ENCODE measurements at places on chromosomes 1 and 21.

GRCh38 chr1:2091611-2092604, 41.7 kb downstream of the PRKCZ start:
- DNase-seq: peak; percentile 40

GRCh38 chr1:203648276-203648675, 21.6 kb downstream of the ATP2B4 start:
- peak; percentile 45 for DNase-seq

DNA sequence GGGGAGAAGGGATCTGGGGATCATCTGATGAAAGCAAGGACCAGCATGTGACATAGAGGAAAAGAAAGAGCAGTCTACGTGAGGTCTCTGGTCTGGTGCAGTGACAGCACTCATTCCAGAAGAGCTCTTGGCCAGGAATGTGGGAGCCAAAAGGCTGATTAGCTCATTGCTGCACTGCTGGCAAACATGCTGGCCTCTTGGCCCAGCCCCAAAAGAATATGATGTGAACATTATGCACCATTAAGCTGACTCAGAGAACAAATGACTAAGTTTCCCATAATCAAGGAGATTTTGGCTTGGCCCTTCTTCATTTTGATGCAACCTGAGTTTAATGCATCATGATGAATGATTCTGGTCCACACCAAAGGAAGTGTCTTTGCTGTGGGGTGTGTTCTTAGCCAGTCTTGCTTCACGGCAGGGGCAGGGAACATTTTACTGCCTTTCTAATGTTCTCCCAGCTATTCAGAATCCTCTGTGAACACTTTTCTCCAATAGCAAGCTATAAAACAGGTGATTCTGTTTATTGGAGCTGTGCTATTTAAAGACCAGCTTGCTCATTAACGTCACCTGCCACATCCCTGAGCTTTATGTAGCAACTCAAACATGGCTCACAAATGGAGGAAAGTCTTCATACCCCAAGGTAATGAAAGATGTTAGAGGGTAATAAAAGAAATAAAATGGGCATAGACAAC, 55.1 kb downstream of the PCBP3 start:
- DNase-seq: no peak

DNA sequence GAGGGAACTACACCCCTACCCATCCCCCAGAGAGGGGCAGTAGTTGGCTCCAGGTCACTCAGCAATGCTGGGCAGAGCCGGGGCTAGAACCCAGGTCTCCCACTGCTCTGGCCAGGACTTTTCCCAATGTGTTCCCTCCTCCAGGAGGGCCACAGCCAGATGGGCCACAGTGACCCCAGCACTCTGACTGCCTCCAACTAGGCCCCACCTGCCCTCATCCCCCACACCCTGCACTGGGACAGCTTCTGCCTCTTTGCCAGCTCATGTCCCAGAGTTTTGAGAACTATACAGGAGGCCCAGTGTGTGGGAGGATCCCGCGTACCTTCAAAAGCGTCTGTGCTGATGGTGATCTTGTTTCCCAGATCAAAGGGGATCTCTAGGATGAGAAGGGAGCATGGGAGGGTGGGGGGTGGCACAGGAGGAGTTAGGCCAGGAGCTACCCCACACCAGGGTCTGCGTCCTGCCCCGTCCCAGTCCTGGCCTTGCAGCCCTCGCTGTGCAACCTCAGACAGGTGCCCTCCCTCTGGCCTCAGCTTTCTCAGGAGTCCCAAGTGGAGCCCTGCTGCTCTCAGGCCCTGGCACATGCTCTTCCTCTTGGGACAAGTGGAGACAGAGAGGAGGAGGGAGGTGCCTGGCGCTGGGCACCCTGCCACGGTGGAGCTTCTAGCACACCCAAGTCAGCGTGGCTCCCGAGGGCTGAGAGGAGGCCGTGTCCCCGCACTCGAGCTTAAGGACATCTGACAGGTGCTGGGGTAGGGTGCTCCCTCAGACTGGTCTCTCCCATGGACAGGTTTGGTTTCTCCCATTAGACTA, 22.0 kb downstream of the MYOM3 start:
- no peak for DNase-seq

DNA sequence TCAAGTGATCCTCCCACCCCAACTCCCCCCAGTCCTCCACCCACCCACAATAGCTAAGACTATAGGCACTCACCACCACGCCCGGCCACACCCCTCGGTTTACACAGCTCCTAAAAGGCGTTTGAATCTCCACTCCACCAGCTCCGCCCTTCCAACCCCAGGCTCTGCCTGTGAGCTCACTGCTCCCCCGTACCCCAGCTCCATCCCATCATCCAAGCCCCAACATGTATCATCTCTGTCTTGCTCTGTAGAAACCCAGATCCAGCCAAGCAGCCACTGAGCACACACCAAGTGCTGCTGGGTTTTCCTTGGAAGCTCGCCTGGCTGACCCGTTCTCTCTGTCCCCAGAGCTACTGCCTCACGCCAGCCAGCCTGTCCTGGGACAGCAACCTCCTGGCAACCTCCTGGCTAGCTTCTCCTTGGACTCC, 12.0 kb upstream of the S100A2 start:
- DNase-seq: no peak

GRCh38 chr21:36753556-36753955, 54.6 kb downstream of the SIM2 start:
- no peak for DNase-seq

DNA sequence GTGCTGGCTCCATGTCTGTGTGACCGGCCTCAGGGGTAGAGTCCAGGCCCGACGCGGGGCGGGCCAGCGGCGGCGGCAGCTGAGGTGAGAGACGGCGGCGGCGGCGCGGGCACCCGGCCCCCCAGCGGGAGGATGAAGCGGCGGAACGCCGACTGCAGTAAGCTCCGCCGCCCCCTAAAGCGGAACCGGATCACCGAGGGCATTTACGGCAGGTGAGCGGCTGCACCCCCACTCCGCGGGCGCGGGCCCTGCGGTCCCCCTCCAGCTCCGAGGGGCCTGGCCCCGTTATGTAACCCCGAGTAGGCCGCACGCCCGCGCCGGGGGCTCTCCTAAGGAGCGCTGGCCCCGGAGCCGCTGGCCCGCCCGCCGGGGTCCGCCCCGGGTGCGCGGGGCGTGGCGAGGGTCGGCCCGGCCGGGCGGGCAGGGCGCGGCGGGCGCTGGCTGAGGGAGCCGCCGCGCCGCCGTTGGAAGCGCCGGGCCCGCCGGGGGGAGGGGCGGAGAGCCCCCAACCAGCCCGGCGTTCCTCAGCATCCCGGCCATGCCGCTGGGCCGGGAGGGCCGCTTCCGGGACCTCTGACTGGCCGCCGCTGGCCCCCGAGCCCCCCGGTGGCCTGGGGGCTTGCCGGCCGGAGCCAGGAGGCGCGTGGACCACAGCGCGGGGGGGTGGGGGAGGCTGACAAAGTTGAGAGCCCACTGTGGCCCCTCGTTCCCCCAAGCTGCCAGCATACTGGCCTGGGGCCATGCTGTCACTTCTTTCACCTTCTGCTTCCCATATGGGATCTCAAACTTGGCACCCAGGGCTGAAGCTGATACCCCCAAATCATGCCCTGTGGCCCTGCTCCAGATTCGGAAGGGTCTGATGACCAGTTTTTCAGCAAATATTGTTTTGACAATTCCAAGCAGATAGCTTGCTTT, 527 bp downstream of the MACO1 start:
- DNase-seq: no peak

- DNase-seq: no peak
These were observed 152.3 kb downstream of the FCRL5 start for GRCh38 chr1:157399984-157400382.

DNA sequence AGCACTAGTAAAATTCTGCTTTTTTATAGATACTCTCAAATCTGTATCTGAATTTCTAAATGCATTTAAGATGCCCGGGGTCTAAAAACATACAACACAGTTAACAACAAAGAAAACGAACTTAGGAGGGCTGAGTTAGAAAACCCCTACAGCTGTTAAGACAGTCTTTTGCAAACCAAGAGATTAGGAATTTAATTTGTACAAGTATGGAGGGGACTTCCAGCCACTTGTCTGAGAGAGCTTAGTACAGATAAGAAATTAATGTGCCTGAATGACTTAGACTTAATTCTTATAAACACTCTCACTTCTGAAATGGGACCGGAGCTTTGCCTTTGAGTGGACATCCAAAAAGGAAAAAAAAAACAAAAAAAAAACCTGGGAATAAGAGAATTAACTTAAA, 61.6 kb downstream of the SMYD3 start:
- no peak for DNase-seq

- no peak for DNase-seq
These were observed 36.7 kb downstream of the RRP1 start for GRCh38 chr21:43825936-43826622.

DNA sequence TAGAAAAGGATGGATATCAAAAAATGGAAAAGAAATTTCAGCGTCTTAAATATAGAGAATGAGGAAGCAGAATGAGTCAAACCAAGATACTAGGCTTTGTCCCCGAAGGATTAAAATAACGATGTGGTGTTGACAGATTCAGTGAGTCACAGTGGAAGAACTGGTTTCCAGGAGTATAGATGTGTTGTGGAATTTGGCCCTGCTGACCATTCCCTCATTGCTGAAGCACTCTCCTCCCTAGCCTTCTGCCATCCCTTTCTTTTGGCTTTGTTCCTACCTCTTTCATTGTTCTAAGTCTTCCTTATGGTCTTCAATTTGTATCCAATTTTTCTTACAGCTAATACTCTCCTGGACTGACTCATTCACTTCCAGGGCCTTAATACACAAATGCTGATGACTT, 23.1 kb upstream of the USP25 start:
- DNase-seq: no peak

GRCh38 chr1:111736548-111737215, 2.5 kb downstream of the INKA2 start:
- DNase-seq: no peak

DNA sequence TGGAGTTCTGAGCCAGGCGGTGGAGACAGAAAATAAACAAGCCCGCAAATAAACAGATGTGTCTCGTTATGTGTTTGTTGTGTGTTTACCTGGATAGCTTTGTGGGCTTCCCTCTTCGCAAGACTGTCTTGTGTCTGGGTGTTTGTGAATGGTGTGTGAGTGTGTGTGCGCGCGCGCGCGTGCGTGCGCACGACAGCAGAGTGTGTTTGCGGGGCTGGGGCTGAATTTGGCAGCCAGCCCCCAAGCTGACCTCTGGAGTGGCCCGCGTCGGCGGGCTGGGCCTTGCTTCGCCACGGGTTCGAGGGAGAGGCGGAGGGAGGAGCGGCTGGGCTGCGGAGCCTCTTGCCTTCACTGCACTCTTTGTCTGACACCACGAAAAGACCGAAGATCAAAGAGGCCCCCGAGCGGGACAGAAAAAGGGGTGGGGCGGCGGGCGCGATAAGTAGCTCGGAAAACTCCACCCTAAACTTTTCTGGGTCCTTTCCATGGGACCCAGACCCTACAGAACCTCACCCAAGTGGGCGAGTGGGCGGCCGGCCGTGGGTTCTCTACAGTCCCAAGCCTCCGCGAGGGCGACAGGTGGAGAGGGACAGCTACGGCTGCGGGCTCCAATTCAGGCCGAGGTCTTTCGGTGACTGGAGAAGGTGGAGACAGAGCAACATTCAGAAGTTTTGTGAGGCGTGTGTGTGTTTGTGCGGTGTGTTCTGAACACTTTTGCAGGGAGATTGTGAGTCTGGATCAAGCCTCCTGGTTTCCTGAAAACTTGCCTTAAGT, 14.5 kb downstream of the PAX7 start:
- DNase-seq: no peak

DNA sequence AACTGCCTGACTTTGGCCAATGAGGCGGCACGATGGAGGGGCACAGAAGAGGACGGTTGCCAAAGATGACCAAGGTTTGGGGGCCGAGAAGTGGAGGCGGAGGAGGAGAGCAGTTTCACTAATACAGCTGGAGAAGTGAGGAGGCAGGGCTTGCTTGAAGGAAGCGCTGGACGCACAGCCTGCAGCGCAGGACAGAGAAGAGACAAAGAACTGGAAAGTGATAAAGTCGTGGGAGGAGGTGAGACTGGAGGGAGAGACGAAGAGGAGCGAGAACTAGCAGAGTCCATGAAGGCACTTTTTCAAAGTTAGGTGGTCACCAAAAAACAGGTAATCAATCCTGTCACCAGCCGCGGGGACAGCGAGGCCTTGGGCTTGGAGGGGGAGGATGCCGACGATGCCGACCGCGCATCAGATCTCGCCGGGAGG, 771 bp downstream of the PACC1 start:
- DNase-seq: no peak

DNA sequence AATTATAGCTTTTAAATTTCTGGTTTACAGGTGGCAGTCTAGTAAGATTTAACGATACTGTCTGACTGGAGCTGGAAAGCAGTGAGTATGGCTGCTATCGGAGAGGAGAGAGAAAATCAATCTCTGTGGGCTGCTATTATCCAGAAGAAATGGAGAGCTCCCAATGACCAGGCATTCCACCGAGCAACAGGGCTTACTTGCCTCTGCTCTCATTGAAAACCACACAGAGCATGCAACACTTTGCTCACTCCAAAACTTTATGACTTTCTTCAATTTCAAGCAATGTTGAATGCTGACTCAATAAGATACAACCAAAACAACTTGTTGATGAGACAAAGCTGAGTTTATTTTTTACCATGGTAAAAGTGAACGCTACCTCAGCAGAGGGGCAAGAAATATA, 337.0 kb upstream of the NCAM2 start:
- DNase-seq: no peak

DNA sequence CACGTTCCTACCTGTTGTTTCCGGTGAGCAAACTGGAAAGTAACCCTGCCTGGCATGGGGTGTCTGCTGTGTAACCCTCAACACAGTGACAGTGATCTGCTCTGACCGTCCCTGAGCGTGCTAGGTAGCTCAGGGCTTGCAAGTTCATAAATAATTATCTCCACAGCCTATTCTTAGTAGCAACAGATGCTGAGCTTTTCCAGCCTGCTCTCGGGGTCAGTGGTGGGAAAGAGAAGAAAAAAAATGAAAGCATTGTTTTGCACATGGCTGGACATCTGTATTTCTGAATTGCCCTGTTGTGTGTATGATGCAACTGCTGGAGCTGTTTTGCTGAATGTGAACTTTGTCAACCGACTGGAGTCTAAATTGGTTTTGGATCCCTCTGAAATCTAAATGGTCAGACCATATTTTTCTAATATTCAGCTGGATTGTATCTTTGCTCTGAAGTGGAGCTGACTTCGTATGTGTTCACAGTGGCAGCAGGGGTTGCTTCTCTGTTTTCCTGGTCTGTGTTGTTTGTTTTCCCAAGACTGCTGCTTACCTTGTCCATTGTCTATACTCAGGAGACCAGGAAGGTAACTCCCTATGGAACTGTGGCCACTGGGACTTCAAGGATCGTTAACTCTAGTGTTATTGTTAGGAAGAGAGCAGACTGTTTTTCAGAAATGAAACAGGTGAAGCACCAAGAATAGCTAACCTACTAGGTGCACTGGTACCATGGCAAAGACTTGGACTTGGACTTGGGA, 27.0 kb downstream of the TGFB2 start:
- no peak for DNase-seq

- no peak for DNase-seq
These were observed 109.8 kb downstream of the PBX1 start for GRCh38 chr1:164668491-164669400.

- no peak for DNase-seq
These were observed 300.2 kb upstream of the DUSP10 start for GRCh38 chr1:222042120-222042519.

DNA sequence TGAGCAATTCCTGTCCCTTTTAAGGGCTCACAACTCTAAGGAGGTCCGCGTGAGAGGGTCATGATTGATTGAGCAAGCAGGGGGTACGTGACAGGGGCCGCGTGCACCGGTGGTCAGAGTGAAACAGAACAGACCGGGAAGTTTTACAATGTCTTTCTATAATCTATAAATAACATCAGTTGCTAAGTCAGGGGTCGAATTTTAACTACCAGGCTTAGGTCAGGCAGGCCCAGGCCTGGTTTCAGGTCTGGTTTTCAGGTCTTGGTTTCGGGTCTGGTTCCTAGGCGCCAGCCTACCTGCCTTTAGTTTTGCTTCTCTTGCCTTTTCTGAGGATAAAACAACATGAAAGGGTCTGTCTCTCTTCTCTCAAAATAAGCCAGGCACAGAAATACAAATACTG, 476.0 kb upstream of the CAMK1G start:
- DNase-seq: no peak

All from CD4-positive, alpha-beta T cell treated with Interleukin-12 subunit alpha and Interleukin-12 subunit beta, for 1 hour (primary cell).